ENCODE measurements at places on chromosomes 6 and 20.

DNA sequence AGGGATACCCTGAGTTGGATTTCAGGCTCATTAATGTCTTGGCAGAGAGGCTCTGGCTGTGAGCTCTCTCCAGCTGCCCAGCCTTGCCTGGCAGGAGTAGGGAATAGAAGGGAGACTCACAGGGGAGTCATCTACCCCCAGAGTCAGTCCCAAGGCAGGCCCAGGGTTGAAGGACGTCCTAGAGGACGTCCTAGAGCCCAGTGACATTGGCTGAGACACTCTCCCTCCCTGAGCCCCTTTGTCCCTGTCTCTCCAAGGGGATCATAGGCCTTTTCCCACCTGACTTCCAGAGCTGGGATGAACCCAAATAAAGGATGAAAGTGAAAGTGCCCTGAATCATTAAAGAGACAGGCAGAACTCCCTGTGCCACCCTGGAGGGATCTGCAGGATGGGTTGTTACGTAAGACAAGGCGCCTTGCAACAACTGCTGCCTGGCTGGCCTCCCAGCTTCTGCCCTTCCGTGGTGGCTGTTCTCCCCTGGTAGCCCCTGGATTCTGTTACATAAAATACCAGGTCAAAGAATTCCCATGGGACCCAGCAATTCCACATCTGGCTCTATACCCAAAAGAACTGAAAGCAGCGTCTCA lies 53.6 kb upstream of the SIRPA start:
- DNase-seq, result no peak

- no peak for DNase-seq
These were observed 641 bp downstream of the SF3B5 start for GRCh38 chr6:144094731-144095133.

DNA sequence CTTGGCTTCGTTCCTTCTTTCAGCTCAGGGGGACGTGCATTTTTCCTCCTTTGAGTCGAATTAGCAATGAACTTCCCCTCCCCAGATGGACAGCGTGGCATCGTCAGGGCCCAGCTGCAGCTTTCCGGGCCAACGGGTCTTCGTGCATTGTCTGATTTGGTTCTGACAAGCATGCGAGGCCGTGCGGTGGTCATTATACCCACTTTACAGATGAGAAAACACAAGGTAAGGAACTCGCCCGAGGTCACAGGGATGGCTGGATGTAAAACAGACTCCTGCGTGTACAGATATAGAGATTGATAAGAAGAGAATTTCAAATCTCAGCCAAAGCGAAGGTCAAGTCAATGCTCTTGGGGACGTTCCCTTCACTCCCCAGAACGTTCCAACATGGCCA lies 187.6 kb upstream of the SULF2 start:
- no peak for DNase-seq

GRCh38 chr6:162363757-162364156 lies 363.8 kb downstream of the PRKN start:
- no peak for DNase-seq

GRCh38 chr20:3208786-3209256 lies 477 bp upstream of the ITPA start:
- DNase-seq, result no peak

- DNase-seq, result no peak
These were observed 392.4 kb downstream of the BMP2 start for GRCh38 chr20:7159903-7160302.

Measured in SK-N-DZ (cell line).